NCI-H187 treated with DMSO at 0.1 percent for 48 hours (cell line): ENCODE measurements at places on chromosomes 11 and 22.

- DNase-seq, result no peak
Measured at GRCh38 chr11:28976012-28976800, 868.0 kb downstream of the METTL15 start.

DNA sequence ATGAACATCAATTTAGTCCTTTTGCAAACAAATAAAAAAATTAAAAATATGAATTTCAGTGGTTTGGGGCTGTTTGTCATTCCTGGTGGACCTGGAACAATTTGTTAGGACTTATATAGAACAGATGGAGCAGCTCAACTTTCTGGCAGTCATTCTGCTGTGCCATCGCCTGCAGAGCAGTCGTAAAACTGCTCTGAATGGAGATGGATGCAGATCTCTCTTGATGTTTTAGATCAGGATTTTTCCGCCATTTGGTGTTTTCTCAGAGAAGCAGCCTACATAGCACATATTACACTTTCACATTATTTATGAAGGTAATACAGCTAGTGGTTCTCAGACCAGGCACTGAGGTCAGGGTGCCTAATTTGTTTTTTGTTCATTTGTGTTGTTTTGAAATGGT is 31.8 kb upstream of the HSPA8 start:
- DNase-seq, result no peak

GRCh38 chr11:77882396-77882795 is 61.5 kb downstream of the AAMDC start:
- DNase-seq, result no peak

DNA sequence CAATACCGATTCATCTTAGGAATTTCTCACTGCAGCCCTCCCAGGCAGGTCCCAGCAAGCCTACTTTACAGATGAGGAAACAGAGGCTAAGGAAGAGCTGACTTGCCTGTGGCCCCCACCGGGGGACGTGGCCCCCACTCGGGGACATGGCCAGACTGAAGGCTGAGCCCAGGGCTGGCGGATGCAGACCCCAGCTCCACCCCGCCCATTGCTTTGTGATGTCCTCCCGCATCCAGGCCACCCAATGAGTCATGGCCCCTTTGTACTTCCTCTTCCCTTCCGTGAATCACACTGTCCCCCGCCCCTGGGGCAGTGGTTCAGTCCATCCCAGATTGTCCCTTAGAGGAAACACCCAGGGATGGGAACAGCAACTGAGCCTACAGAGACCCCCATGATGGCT is 116.0 kb upstream of the ANO1 start:
- DNase-seq, result no peak

- DNase-seq, result no peak
Measured at GRCh38 chr11:30452114-30452513, 129.2 kb downstream of the ARL14EP start.

- no peak for DNase-seq
Measured at GRCh38 chr11:32052215-32052614, 38.7 kb upstream of the RCN1 start.

GRCh38 chr11:19952911-19953310 is 207.4 kb downstream of the DBX1 start:
- no peak for DNase-seq

- no peak for DNase-seq
Measured at GRCh38 chr22:46545086-46545792, 7.8 kb upstream of the CELSR1 start.

GRCh38 chr11:48019217-48019584 is 38.8 kb downstream of the PTPRJ start:
- DNase-seq, result peak; percentile 72

- DNase-seq, result no peak
Measured at GRCh38 chr11:68783216-68783821, 32.0 kb upstream of the TESMIN start.

DNA sequence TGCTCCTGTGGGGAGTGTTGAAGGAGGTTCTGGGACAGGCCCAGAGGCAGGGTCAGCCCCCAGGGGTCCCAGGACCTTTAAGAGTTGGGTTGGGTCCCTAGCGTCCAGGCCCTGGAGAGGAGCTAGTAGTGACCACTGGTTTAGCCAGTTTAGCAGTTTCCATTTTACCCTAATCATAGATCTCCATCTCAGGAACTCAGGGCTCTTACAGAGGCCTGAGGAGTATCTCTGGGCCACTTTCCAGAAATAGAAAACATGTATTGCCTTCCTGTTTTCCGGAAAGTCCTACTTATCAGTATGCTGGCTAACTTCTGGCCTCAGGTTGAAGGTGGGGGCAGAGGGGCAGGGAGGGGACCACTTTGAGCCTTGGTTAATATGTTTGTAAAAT is 13.5 kb downstream of the NCF4 start:
- no peak for DNase-seq

DNA sequence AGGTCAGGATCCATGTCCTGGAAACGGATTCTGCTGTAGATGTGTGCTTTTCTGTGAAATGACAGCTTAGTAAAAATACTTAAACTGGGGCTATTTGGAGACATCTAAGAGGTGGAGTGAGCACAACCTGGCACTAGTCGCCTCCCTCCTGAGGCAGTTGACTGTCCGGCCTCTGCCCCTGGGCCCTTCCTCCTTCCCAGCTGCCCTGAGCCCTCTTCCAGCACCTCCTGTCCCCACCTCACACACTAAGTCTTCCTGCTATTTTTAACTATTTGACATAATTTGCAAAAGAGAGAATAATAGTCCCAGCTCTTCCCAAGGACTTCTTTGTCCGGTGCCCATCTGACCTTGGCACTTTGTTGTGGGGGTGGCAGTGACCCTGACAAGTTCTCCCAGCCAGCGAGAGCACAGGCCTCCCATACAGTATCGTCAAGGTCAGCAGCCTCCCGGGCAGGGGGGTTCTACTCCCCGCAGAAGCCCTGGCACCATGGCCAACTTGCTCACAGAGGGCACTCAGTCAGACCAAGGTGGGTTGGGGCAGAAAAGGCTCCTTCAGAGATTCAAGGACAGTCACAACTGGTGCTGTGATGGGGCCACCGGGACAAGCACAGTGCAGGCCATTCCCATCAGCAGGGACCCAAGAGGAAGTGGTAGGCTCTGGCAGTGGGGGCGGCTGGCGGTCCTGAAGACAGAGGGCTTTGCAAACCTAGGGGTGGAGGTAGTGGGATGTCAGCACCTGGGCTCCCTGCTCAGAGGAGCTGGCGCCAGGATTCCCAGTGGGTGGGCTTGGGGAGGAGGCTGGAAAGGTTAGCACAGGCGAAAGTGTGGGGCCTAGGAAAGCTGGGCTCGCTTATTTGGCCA is 5.5 kb upstream of the NEAT1 start:
- DNase-seq, result no peak

DNA sequence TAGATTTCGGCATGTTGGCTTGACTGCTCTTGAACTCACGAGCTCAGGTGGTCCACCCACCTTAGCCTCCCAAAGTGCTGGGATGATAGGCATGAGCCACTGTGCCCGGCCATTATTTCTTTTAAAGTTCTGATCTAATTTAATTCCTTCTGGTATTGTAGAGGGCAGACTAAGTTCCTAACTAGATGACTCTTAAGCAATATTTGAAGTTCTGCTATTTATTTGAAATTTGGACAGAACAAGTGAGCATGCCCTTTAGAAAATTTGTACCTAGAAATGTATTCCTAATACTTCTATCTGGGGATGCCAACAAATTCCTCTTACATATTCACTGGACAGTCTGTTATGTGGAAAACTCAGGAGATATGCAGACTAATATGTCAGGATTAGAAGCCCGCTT is 746.4 kb downstream of the LRRC4C start:
- no peak for DNase-seq

- DNase-seq, result no peak
Measured at GRCh38 chr11:114447892-114448291, 8.6 kb downstream of the REXO2 start.

DNA sequence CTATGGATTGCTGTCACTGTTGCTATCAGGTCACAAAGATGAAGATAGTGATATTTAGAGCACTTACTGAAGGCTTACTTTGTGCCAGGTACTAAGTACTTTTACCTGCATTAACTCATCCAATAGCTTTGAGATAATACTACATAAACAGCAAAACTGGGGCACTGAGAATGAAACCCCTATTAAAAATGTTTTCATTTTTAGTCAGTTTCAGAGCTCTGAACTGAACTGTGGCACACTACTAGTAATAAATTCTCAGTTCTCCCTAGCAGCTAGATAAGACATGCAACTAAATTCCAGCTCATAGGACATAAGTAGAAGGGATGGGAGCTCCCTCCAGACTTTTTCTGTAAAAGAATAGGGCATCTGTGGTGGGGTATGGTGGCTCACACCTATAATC is 24.0 kb downstream of the ARFGAP3 start:
- no peak for DNase-seq

GRCh38 chr11:36948460-36949127 is 350.6 kb upstream of the RAG2 start:
- DNase-seq, result no peak

DNA sequence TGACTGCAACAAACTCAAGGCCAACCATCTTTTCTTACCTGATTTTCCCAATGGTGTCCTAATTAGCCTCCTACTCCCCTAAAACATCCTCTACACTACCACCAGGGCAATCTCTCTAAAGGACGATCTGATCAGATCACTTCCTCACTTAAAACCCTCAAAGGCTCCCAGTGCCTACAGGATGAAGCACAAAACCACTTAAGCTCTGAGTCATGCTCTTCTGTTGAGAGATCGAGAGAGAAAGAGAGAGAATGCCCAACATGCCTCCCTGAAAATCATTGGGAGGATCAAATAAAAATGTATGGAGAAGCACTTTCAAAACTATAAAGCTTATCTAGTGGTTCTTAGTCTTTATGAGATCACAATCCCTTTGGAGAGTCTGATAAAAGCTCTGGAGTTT is 171.1 kb downstream of the CADM1 start:
- DNase-seq, result peak; percentile 30

DNA sequence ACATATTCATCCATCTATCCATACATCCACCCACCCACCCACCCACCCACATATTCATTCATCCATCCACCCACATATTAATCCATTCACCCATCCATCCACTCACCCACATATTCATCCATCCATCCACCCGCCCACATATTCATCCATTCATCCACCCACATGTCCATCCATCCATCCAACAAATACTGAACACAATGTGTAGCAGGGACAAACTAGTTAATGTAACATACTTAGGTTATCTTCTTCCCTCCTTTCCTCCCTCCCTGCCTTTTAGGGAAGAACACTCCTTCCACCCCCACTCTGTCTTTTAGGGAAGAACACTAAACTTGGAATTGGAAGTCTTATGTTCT is 39.4 kb downstream of the MCM5 start:
- DNase-seq, result no peak

- no peak for DNase-seq
Measured at GRCh38 chr11:19374151-19374569, 133.4 kb upstream of the E2F8 start.

DNA sequence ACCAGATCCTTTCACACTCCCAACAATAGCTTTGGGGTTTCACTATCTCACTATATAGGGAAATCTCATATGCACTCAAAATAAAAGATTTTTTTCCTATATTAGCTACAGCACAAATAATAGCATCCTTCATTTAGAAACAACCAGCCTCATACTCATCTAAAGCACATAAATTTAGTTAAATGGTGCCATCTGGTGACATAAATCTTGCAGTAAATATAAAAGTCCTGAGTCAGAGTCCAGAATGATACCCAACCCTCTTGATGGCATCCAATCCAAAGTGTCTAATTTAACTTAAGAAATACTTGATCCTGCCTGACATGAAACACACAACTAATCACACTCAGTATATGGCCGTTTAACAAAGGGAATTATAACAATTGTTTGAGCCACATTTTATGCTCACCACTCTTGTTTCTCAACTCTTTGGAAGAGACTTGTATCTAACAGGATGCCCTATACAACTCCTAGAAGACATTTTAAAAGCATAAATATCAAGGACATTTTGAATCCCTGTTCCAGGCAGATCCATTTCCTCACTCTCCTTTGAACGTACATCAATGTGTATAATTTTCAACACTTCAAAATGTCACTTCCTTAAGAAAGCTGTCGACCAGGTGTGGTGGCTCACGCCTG is 36.2 kb downstream of the DLG2 start:
- no peak for DNase-seq

GRCh38 chr11:4068962-4069361 is 25.6 kb upstream of the RRM1 start:
- no peak for DNase-seq

DNA sequence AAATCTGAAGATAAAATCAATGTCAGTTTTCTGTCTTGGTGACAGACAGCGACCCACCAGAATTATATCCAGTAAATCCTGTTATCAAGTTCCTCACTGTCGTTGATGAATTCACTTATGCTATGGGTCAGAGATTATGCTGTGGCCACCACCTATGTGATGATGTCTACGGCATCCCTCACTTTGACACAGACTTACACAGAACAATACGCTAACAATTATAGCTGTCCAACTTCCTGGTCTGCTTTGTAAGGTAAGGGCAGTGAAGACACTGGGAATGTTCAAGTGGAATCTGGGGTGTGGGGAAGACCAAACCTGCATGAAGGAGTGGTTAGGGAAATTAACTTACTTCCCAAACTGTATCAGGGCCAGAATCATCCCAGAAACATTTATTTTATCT is 19.3 kb upstream of the PAX6 start:
- no peak for DNase-seq

- no peak for DNase-seq
Measured at GRCh38 chr22:49886346-49887063, 31.7 kb downstream of the ALG12 start.

DNA sequence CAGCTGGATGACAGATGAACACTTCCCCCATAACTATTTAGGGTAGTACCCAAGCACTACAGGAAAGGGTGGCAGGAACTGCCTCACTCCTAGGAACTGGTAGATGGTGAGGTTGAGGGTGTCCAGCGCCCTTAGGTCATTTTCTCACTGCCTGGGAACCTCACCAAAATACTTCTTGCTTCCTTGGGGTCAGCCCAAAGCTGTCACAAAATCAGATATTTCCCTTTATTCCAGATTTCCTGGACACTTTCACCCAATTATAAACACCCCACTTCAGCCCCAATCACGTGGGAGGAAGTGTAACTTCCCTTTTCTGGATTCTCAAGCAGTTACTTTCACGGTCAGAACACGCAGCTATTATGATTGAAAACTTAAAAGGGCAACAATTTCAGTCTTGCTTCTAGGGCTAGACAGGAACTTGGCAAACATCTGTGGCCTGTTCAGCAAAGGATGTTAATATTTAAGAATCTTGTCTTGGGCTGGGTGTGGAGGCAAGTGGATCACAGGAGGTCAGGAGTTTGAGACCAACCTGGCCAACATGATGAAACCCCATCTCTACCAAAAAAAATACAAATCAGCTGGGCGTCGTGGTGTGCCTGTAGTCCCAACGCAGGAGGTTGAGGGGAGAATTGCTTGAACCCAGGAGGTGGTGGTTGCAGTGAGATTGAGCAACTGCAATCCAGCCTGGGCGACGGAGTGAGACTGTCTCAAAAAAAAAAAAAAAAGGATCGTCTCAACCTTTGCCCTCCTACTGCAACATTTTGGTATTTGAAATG is 4.0 kb downstream of the FTH1 start:
- DNase-seq, result no peak

- DNase-seq, result no peak
Measured at GRCh38 chr22:21593406-21594232, 26.1 kb downstream of the UBE2L3 start.

DNA sequence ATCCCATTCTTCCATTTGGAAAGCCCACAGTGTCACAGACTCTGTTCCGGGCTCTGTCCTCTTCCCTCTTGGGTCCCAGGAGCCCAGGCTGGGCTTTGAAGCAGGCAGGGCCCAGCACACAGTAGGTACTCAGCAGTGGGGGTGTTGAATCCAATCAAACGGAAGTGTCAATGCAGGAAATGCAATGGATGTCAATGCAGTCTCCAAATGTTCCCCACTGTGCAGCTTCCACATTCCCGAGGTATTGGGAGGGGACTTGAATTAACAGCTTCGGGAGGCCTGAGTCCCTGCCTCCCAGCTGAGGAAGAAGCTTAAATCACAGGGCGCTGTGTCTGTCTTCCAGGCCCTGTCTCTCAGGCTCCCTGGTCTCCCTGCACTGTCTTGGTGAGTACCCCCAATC is 21.8 kb upstream of the SMIM35 start:
- DNase-seq, result no peak
